Activated naive CD4-positive, alpha-beta T cell treated with anti-CD3 and anti-CD28 coated beads for 36 hours (primary cell): ENCODE measurements at places on chromosomes 16 and 17.

DNA sequence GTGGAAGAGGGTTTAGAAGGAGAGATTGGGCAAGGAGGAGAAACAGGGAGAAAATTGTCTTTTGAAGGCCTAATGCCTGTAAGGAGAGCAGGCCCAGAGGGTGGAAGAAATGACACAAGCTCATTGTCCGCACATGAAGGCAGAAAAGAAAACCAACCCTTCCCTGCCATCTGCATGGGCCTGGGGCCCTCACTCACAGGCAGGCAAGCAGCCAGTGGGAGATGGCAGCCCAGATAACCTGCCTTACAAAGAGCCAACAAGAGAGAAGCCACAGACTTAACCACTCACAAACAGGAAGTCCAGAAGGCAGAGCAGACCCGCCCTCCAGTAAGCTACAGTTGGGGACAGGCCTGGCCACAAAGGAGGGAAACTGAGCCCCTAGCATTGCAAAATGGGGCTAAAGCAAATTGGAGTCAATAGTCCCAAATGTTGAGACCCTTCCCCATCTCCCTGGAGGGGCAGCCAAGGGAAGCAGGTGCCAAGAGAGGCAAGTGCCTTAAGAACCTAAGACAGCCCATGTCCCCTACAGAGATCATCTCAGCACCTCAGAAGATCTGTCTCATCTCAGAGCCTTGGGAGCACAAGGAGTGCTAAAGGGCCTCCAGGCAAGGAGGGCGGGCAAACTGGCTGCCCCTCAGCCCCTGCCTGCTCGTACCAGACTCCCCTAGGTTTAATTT lies 7.3 kb upstream of the TSPOAP1 start:
- peaks cover 10% of the 10 kb centered on the region for H3K27me3 ChIP-seq
- DNase-seq = peak; percentile 89
- peaks cover 62% of the 10 kb centered on the region for H3K36me3 ChIP-seq

DNA sequence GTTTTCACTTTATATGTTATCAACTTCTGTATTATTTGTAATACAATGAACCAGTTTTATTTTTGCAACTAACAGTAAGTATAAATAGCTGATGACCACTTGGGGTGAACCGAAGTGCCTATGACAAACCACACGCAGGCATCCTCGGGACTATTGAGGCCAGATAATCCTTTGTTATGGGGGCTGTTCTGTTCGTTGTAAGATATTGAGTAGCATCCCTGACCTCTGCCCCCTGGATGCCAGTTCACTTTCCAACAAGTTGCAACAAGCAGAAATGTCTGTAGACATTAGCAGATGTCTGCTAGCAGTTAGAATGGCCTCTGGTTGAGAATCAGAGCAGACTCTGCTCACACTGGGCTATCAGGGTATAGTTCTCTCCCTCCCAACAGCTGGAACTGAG lies 277.0 kb downstream of the WWOX start:
- no peak overlapping the region for H3K4me3 ChIP-seq
- H3K36me3 ChIP-seq = no peaks in the 10 kb centered on the region
- H3K4me1 ChIP-seq = no peaks in the 10 kb centered on the region

DNA sequence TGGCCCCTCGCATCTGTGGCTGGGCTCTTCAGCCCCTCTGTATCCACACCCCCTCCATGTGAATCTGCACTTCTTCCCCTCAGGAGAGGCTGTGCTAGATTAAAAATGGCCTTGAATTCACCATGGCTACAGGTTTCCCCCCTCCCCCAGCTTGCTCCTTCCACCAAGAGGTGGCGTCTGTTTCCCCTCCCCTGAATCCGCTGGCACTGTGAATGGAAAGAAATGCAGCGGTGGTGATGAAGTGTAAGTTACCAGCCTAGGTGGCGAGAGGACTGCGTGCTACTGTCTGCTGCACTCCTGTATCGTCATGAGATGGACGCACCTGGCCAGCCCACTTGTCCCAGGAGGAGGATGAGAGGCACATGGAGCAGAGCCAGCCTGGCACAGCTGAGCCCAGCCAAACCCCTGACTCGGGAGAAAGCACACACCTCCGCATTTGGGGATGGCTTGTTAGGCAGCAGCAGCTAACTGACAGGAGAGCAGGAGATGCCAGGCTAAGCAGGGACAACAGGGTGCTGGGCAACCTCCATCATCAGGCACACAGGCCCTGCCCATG lies 26.2 kb downstream of the TNFRSF13B start:
- no peaks in the 10 kb centered on the region for H3K4me1 ChIP-seq
- no peak for DNase-seq
- no peak overlapping the region for H3K4me3 ChIP-seq

GRCh38 chr17:77304746-77305473 lies 164.1 kb downstream of the SEC14L1 start:
- H3K4me3 ChIP-seq = no peak overlapping the region
- DNase-seq = no peak
- no peaks in the 10 kb centered on the region for H3K36me3 ChIP-seq
- H3K27me3 ChIP-seq = no peaks in the 10 kb centered on the region
- no peak overlapping the region for H3K27ac ChIP-seq
- H3K4me1 ChIP-seq = no peaks in the 10 kb centered on the region

- H3K4me1 ChIP-seq = no peaks in the 10 kb centered on the region
- peaks cover 2% of the 10 kb centered on the region for H3K27me3 ChIP-seq
- no peaks in the 10 kb centered on the region for H3K36me3 ChIP-seq
- H3K4me3 ChIP-seq = no peak overlapping the region
- no peak overlapping the region for H3K27ac ChIP-seq
- no peak for DNase-seq
Measured at GRCh38 chr16:7887316-7887715, 554.7 kb downstream of the RBFOX1 start.

- no peak for DNase-seq
- H3K4me3 ChIP-seq = no peak overlapping the region
- no peak overlapping the region for H3K27ac ChIP-seq
- H3K4me1 ChIP-seq = no peaks in the 10 kb centered on the region
- peaks cover 35% of the 10 kb centered on the region for H3K27me3 ChIP-seq
Measured at GRCh38 chr16:66363211-66363777, 3.2 kb upstream of the CDH5 start.
